Stimulated activated CD8-positive, alpha-beta memory T cell treated with anti-CD3 and anti-CD28 coated beads, Interleukin-4, amount 100 ng/mL, for 48 hours (primary cell): ENCODE measurements at places on chromosomes 6 and 20.

- DNase-seq: no peak
Observed at GRCh38 chr20:48722002-48722731, 105.6 kb downstream of the PREX1 start.

DNA sequence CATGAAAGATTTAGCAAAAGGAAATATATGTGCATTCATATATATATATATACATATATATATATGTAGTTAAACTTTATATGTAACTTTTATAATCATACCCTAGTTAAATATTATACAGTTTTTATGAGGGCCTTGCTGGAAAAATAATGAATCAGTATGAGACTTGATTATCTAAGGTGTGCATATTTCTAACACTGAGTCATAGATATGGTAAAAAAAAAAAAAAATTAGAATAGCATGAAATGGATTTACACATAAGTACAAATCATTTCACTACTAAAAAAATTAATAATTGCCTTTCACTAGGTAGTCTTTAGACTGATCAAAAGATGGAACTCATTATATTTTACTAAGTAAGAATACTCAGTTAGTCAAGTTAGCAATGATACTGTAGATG is 51.3 kb upstream of the DST start:
- DNase-seq: no peak

GRCh38 chr20:46060301-46060881 is 29.4 kb downstream of the NCOA5 start:
- no peak for DNase-seq

DNA sequence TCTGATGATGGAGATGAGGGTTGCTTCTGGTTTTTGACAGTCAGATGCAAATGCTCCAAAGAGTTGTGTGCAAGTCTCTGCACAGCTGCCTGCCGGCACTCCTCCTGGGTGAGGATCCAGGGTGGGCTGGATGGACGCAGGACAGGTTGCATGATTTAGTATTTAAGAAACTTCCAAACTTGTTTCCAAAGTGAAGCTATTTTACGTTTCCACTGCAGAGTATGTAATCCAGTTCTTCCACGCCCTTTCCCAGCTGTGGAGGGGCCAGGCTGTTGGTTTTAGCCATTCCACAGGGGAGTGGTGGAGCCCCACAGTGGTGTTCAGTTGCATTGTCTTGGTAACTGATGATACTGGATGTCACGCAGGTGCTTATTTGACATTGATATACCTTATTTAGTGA is 157.3 kb downstream of the THBS2 start:
- no peak for DNase-seq

DNA sequence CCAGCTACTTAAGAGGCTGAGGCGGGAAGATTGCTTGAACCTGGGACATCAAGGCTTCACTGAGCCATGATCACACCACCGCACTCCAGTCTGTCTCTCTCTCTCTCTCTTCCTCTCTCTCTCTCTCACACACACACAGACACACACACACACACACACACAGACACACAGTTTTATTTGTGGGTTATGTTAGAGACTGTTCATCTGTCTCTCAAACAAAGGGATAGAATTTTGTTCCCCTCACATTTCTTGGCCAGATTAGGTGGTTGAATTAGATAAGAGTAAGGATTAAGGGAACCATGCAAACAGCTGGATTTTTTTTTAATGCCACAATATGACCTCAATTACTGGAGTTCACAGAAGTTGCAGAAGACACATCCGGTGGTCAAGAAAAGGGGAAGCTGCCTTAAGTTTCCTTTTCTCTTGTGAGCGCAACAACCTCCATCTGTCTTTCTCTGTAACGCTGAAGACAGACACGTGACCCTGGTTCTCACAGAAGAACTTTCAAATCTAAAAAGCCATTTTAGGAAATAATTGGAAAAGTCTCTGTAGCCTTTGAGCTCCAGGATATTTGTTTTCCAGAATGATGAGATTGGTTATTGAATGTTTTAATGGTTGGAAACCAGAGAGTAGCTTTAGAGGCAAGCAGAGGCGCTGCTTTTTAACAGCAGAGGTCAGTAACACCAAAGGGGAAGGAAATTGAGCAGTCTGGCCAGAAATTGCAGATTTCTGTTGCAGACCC is 32.9 kb upstream of the LGSN start:
- no peak for DNase-seq

DNA sequence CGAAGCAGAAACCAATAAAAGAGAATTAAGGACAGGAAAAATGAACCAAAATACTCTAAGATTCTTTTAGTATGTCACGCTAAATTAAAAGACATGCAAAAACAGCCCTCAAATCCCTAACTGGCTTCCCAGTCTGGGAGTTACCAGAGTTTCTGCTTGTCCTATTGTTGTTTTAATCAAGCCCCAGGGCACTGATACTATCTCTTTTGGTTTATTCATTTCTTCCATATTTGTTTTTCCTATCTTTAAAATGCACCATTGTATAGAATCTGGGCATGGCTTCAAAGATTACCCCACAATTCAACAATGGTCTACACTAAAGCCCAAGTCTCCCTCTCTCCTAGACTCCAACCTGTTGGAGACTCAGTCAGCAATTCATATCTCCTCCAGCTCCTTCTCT is 169.1 kb downstream of the MYLK4 start:
- no peak for DNase-seq

DNA sequence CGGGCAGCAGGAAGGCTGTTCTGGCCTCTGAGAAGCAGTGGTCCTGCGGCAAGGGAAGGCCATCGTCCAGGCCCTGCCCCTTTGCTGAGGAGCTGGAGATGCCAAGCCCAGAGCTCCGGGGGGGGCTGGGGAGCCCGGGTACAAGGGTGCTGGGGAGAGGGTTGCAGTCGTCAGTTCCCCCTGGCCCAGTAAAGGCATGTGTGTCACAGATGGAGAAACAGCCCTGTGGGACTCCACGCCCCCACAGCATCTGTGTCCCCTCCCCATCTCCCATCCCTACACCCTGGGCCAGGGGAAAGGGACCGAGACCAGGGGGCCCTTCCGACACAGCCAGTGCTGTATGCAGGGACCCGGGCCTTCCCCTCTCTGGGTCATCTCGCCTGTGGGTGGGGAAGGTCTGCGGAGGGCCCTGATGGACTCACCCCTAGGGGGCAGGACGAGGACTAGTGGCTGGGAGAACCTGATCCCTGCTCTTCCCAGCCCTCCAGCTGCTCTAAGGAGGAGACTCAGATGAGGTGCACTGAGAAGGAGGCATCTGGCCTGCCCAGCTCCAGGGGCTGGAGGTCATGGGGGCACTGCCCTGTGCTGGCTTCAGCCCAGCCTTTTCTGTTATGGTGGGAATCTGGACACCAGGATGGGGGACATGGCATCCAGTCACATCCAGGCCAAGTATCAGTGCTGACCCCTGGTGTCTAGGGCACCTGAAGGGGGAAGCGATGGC is 609 bp downstream of the MYL9 start:
- DNase-seq: no peak

DNA sequence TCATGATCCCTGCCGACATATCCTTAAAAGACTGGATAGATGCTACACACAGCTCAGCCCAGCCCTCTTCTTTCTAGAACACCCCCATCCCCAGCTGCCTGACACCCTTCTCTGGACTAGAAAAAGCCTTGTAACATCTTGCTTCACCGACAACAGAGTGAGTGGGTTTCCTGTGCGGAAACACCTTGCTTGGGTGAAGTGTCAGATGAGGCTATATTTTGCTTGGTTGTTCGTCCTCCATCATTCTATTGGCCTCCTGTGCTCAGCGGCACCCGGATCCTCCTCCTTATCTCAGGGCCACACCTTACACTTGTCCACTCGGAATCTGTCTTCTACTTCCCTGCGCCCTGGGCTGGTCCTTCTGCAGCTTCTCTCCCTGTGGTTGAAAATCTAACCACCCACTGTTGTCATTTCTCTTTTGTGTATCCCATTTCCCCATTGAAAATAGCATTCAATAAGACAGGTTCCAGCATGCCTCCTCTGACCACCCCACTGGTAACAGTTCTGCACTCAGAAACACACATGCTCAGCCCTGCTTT is 101.3 kb upstream of the MLN start:
- DNase-seq: peak; percentile 38

- no peak for DNase-seq
Observed at GRCh38 chr6:127291495-127291894, 24.8 kb downstream of the RNF146 start.

- no peak for DNase-seq
Observed at GRCh38 chr6:169473663-169474062, 220.0 kb upstream of the THBS2 start.

DNA sequence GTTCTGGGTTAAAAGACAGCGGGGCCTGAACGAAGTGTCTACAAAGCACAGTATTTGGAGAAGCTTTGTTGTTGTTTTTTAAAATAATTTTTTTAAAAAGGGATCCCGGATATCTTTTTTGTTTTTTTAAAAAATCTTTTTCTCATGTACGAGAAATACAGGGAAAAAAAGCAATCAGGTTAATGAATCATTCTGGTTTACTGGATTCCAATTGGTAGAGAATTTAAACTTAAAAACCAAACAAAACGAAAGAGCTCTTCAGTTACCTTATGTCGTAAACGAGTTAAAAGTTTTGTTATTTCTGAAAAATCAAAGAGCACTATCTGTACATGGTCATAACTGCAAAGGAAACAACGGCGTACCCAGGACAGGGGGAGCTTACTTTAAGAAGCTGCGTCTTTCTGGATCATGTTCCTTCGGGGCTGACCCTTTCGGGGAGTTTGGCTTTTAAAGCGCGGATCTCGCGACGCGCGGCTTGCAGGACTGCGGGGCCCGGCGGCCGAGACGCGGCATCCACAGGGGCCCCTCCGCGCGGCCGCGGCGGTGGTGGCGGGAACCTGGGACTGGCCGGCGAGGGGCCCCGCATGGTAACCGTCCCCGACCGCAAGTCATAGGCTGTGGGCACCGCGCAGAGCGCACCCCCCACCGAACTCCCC is 927 bp downstream of the IL20RA start:
- peak; percentile 33 for DNase-seq

DNA sequence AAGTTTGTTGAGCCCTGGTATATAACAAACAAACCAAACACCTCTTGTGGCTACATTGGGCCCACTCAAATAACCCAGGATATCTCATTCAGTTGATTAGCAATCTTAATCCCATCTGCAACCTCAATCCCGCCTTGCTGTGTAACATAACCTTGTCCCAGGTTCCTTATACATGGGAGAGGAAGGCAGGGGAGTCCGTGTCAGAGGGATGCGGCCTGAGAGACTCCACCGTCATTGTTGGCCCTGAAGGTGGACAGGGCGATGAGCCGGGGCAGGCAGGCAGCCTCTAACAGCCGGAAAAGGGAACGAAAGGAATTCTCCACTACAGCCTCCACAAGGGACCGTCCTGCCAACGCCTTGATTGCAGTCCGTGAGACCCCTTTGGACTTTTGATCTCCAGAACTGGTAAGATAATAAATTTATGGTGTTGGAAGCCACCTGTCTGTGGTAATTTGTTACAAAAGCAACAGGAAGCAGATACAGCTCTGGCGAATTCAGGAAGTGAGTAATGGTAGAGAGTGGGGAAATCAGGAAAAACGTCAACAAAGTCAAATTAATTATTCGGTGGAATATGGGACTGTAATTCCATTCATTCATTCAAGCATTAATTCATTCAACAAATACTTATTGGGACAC is 124.5 kb upstream of the SALL4 start:
- no peak for DNase-seq

DNA sequence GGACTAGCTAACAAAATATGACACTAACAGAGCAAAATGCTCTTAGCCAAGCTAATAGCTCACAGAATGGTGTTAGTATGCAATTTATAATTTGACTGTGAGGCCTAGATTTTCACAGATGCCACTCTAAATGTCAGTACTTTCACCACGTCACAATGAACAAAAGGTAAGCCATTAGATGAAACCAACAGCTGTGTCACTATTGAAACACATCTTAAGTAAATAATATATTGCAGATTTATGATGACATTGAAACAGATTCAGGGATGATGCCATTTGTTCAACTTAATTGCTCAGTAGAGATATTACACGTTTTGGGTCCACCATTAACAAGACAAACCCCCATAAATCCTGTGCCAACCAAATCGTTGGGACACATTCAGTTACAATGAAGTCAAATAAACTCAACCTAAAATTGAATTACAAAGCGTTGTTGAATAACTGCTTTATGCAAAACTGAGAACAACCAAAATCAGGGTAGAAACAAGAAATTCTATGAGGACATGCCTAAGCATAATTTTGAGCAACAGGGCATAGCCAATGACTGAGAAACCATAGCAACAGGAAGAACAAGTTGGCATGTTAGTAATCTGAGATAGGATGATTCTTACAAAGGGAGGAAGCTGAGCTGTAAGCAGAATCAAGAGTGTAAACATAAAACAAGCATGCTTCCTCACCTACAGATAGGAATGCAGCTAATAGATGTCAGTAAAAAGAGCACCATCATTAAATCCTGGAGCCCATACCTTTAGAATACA is 85.6 kb upstream of the KHDRBS2 start:
- DNase-seq: no peak

DNA sequence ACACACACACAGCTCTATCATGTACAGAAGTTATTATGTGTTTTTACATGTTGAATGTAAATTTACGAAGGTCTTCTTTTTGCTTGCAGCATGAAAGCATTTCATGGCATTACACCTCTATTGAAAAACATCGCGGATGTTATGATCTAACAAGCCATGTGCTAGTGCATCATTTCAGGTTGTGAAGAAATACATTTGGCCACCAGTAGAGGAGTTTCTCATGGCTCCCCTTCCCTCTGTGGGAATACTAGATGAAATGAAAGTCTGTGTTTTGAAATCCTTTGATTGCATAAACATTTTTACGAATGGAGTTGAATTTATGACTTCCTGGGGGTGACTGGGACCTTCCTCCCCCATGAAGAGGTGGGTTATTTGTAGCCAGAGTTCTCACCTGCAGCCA is 17.7 kb downstream of the MAS1 start:
- no peak for DNase-seq

DNA sequence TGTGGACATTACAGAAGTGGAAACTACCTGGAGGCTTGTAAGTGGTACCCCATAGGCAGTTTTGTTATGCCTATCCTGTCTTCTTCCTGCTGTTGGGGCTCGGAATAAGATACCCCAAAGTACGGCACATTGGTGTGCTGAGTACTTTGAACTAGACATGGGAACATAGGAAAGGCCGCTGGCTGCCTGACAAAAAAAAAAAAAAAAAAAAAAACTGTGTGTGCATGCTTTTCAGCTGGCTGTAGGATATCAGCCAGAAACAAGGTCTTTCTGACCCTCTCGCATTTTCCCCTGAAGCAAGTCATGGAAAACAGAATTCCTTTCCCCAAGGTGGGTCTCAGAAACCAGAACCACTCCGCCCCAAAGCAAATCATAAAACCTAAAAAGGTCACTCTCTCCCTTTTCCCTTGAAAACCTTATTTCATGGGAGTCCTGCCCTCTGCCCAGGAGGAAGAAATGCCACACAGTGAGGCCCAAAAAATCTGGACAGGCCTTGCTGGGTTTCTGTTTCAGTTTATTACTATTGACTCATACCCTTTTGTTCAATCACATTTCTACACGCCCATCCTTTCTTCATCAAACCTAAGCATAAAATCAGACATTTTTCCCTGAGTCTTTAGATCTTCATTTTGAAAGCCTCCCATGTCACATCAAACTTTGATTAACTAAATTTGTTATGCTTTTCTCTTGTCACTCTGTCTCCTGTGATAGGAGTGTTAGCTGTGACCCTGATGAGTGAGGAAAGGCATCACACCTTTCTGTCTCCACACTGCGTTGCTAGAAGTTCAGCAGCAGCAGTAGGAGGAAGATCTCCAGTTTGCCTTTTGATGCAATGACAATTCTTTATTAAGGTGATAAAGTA is 17.2 kb downstream of the SLC2A12 start:
- DNase-seq: no peak

GRCh38 chr6:680666-681340 is 12.1 kb downstream of the EXOC2 start:
- no peak for DNase-seq

- DNase-seq: no peak
Observed at GRCh38 chr6:5201271-5201670, 59.5 kb downstream of the LYRM4 start.
